ENCODE measurements at places on chromosomes 3 and 15.

DNA sequence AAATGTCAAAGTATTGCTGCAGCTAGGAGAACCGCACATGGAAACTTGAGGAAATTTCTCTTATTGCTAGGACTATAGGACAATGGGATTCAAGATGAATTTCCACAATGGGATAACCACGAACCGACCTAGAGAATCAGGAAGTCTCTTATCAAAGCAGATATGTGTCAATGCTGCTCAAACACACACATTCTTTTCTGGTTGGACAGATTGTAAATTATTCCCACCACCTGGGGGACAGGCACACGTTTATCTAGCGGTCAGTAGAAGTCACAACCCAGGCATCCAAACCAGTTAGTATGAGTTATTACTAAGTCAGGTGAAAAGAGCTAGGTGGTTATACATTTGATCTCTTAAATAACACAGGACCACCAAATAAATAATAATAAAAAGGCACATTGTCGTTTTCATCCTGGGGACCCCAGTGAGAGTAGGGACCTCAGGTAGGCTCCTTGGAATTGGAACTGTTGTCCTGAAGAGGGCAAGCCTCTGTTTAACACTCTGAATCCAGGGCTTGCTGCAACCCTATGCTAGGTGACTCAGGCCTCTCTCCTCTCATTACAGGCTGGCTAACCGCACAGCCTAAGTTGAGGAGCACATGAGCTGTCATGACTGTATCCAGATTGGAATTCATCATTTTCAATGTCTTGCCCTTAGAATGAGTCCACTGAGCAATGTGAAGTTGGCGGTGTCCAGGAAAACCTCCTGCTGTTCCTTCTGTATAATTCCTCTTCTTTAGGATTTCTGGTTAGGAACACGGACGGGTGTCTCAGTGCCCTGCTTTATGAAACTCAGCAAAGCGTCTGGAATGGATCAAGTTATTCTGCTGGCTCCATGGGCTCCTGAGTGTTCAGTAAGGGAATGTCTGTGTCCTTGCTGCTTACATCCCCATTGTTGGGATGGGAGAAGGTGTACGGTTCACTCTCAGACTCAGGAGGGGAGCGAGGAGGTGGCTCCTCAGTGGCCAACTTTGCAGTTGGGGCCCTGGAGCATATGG is 59.0 kb downstream of the CLEC3B start:
- no peak overlapping the region for H3K27ac ChIP-seq
- peaks cover 12% of the 10 kb centered on the region for H3K4me1 ChIP-seq
- H3K27me3 ChIP-seq: no peaks in the 10 kb centered on the region
- no peaks in the 10 kb centered on the region for H3K36me3 ChIP-seq
- H3K4me3 ChIP-seq: no peak overlapping the region

- no peak overlapping the region for H3K4me3 ChIP-seq
- H3K4me1 ChIP-seq: no peaks in the 10 kb centered on the region
- DNase-seq: no peak
- H3K27ac ChIP-seq: no peak overlapping the region
Observed at GRCh38 chr15:73386886-73387506, 18.2 kb upstream of the HCN4 start.

DNA sequence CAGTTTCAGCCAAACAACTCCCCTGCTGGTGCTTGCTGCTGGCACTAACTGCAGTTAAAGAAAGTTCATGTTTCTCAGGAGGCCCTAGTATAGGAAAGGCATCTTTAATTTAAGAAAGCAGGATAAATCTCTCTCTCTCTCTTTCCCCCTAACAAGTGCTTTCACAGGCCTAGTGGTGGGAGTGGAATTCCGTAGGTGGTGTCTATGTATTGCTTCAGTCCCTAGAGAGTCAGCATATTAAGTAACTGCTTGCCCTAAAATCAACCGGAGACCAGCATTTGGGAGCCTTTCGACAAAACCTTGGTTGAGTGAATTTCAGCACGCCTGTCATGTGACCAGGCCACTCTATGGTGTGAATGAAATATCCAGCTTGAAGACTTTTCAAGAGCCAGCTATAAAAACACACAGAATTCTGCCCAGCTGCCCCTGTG is 169.2 kb upstream of the TGFBR2 start:
- no peaks in the 10 kb centered on the region for H3K4me1 ChIP-seq
- H3K27ac ChIP-seq: peak overlapping the region; percentile 6
- H3K36me3 ChIP-seq: no peaks in the 10 kb centered on the region
- DNase-seq: no peak

DNA sequence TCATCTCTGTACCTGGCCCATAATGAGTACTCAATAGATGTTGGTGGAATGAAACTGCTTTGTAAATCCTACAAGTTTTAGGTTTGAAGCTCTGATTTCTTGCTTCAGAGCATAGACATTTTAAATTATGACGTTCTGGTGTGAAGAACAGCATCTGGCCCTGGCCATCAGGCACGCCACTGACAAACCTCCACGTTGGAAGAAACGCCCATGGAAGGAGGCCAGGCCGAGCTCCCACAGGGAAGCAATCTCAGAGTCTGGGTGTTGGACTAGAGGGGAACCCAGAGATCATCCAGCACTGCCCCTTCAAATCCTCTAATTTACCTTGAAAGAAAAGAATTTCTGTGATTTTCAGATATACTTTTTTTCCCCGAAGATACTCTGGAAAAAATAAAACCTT is 328.1 kb upstream of the RGMA start:
- no peak overlapping the region for H3K4me3 ChIP-seq
- no peaks in the 10 kb centered on the region for H3K36me3 ChIP-seq
- H3K27ac ChIP-seq: no peak overlapping the region
- DNase-seq: no peak
- peaks cover 4% of the 10 kb centered on the region for H3K4me1 ChIP-seq

- no peak overlapping the region for H3K27ac ChIP-seq
- H3K36me3 ChIP-seq: no peaks in the 10 kb centered on the region
- H3K27me3 ChIP-seq: no peaks in the 10 kb centered on the region
- H3K4me3 ChIP-seq: no peak overlapping the region
- H3K4me1 ChIP-seq: no peaks in the 10 kb centered on the region
Observed at GRCh38 chr3:134381831-134382442, 7.7 kb upstream of the AMOTL2 start.

DNA sequence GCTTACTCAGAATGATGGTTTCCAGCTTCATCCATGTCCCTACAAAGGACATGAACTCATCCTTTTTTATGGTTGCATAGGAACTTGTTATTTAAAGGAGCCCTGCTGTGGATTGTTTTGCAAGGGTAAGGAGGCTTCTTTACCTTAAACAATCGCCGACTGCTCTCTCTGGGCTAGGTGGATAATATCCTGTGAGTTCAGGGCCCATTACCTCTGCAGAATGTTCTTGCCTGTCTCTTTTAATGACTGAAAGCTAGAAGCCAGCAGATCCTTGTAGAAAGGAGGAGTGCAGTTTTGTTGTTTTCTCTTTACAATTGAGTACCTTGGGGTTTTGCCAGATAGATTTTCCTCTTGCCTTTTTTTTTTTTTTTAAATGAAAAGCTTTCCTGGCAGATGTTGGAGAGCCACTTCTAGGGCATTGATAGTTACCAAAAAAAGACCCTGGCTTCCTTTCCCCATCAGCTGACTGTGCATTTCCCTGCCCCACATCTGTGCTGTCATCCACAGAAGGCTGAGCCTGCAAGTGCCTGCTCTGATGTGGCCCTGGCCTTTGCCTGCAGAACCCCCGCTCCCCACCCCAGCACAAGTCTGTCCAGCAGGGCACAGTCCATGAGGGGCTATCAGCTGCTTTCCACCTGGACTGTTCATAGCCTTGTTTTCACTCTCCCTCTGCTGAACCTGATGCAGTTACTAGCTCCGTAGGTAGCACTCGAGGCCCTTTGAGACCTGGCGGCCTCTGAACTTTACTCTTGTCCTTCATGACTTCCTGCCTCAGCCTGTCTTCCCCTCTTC is 113.1 kb downstream of the CHCHD6 start:
- H3K4me3 ChIP-seq: no peak overlapping the region
- no peak overlapping the region for H3K27ac ChIP-seq
- no peak for DNase-seq
- H3K36me3 ChIP-seq: no peaks in the 10 kb centered on the region

DNA sequence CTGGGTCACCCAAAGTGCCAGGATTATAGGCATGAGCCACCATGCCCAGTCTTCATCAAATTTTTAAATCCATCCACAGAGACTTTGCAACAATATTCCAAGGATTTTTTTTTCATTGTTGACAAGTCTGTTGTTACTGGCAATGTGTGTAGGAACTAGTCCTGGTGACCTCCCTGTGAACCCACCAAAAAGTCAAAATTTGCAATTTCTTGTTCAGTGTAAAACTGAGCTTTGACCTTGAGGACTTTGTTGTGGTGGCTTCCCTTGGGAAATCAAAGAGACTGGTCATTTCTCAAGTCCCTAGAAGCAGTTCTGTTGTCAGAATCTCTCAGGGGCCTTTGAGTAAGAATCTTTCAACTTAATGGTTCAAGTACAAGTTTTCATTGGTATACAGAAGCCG is 36.9 kb upstream of the COL8A1 start:
- H3K27ac ChIP-seq: peak overlapping the region; percentile 33
- no peaks in the 10 kb centered on the region for H3K27me3 ChIP-seq
- no peaks in the 10 kb centered on the region for H3K4me1 ChIP-seq
- no peaks in the 10 kb centered on the region for H3K36me3 ChIP-seq

DNA sequence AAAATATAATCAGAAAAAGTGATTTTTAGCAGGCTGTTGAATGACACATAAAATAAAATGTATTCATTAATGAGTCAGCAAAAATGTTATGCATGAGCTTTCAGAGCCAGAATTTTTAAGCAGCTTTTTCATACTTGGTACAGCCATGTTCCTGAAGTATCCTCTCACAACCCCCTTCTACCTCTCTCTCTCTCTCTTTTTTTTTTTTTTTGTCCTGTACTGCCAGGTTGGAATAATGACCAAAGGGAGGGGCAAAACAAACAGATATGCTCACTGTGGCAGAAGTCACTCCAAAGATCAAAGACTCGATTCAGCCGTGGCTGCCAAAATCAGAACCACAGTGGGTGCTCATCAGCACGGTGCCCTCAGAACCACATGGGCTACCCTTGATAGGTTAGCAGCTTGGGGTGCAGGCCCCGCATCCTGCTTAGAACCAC is 383.0 kb downstream of the ZBTB20 start:
- H3K4me1 ChIP-seq: no peaks in the 10 kb centered on the region
- DNase-seq: no peak
- no peaks in the 10 kb centered on the region for H3K36me3 ChIP-seq
- H3K27me3 ChIP-seq: no peaks in the 10 kb centered on the region

DNA sequence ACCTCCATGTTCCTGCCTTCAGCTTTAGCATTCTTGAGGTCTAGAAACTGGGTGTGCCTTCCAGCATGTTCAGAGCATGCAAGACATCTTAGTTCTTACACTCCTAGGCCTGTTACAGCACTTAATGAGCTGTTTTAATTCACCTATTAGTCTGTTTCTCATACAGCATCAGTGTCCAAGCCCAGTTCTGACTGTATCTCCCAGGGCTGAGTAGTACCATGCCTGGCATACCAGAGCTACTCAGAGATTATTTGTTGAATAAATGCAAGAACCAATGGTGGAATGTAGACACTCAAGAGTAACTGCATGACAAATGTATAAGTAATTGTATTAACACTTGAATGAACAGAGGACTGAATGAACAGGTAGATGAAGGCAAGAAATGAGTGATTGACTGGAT is 61.8 kb upstream of the SCN5A start:
- no peaks in the 10 kb centered on the region for H3K27me3 ChIP-seq
- no peak overlapping the region for H3K27ac ChIP-seq
- H3K36me3 ChIP-seq: no peaks in the 10 kb centered on the region
- H3K4me3 ChIP-seq: no peak overlapping the region
- no peaks in the 10 kb centered on the region for H3K4me1 ChIP-seq
- DNase-seq: no peak

GRCh38 chr3:160671231-160671630 is 5.7 kb upstream of the ARL14 start:
- no peak for DNase-seq
- H3K4me1 ChIP-seq: no peaks in the 10 kb centered on the region
- no peak overlapping the region for H3K4me3 ChIP-seq
- no peak overlapping the region for H3K27ac ChIP-seq
- no peaks in the 10 kb centered on the region for H3K27me3 ChIP-seq
